Stimulated activated CD4-positive, alpha-beta T cell treated with anti-CD3 and anti-CD28 coated beads, Interleukin-1b, Interleukin-23, amount 100 ng/mL, for 24 hours (primary cell): ENCODE measurements at places on chromosomes 11 and 22.

- no peak for DNase-seq
Measured at GRCh38 chr11:7869467-7869866, 61.6 kb downstream of the OR10A6 start.

DNA sequence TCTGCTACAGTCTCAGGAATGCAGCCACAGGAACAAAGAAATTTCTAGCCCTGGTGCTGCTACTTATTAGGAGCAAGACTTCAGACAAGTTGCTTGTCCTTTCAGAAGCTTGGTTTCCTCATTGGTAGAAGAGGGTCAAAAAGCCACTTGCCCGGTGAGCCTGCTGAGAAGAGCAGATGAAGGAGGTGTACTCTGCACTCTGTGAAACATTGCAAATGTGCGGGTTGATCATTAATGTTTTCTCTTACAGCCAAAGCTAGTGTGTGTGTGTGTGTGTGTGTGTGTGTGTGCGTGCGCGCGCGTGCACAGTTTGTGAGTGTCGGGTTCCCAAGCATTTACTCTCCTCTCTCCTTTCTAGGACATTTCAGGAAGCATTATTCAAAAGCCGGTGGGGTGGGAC lies 86.3 kb upstream of the NNMT start:
- no peak for DNase-seq

- no peak for DNase-seq
Measured at GRCh38 chr22:47878460-47878859, 1116.0 kb downstream of the TBC1D22A start.

- DNase-seq = no peak
Measured at GRCh38 chr22:22076361-22076760, 93.8 kb upstream of the TOP3B start.

- DNase-seq = no peak
Measured at GRCh38 chr11:111759778-111760407, 6.3 kb downstream of the PPP2R1B start.

DNA sequence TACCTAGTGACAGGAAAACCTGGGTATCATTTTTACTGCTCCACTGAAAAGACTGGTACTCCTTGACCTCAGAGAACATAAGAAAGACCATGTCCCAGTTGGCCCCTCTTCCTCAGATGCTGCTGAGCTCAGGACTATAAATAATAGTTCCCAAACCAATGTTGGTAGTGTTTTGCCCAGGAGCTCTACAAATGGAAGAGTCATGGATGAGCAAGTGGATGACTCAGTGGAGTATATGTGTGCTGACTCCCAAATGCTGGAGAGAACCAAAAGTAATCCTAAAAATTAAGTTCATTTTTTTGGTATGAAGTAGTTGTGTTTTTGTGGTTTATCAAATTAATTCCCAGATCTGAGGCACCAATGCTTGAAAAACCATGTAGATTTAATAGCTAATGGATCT lies 482.0 kb downstream of the KCNA4 start:
- DNase-seq = no peak

DNA sequence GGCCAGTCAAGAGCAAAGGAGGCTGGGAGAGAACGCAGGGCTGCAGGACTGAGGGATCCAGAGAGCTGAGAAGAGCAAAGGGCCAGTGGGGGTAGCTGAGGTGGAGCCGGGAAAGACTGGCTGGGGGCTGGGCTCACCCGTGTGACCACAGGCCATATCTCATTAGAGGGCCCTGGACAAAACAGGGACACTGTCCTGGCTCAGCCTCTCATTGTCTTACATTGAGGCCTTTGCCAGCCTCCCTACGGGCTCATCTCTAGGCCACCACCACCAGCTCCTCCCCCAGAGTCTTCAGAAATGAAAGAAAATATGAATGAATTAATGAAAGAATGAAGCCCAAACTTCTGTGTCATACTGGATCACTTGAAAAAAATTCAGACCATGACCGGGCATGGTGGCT lies 9.2 kb downstream of the RAB36 start:
- DNase-seq = no peak

- DNase-seq = no peak
Measured at GRCh38 chr11:94845622-94846021, 77.5 kb downstream of the AMOTL1 start.

GRCh38 chr11:78840623-78841022 lies 266.0 kb upstream of the NARS2 start:
- no peak for DNase-seq

DNA sequence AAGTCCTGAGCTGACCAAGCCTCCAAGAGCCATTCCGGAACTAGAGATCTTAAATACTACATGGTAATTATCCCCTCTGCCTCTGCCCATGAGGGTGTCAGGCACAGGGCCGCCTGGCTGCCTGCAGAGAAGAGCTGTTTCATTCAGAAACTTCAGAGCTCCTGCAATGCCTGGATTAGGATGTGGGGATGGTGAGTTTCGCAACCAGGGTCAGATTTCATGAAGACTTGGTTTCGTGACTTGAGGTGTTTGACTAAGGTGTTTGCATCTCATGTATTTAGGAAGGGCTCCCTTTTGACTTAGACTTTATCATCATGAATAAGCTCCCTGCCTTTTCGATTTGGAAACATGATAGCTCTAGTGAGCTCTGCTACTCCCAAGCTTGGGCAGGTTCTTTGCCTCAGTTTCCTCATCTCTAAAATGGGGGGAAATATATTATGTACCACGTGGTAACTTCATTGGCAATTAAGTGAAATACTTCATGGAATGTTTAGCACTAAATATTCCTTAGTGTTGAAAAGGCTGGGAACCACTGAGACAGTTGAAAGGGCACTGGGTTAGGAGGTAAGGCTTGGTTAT lies 9.1 kb downstream of the TIMP3 start:
- no peak for DNase-seq

DNA sequence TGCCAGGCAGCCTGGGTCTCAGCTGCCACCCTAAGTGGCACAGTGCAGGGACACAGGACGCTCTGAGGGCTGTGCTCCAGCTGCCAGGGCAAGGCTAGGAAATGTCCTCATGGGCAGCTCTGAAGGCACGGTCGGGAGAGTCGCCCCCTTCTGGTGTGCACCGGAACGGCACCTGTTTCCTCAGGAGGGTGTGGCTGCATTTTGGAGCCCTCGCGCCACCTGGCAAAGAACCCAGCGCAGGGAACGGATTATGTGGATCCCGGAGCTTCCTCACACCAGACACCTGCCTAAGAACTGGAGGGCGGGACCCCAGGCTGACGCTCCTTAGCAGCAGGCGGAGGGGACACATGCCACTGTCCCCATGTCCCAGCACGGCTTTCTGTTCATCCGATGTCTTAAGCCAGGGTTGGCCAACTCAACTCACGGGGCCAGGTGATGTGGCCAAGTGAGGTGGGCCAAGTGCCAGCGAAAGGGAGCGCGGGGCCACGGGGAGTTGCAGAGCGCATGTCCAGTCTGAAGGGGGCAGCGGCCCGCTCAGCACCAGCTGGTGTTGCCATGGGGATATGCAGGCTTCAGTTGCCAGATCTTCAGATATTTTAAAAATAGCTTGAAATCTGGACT lies 5.1 kb upstream of the SLC22A8 start:
- DNase-seq = peak; percentile 13

DNA sequence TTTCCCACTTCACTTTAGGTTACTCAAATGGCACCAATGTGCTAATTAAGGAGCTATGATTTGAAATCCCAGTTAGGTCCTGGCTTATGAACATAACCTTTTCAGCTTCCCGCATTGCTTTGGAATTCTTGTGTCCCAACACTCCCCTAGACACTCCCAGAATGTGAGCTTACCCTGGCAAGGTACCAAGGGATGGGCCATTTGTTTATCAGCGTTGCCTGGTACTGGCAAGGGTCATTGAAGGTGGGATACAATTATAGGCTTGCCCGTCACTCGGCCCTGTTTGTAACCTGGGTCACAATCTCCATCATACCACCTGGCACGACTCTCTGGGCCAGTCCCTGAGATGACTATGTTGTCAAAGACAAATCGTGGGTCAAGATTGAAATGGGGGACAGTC lies 5.4 kb downstream of the CSRP3 start:
- no peak for DNase-seq

DNA sequence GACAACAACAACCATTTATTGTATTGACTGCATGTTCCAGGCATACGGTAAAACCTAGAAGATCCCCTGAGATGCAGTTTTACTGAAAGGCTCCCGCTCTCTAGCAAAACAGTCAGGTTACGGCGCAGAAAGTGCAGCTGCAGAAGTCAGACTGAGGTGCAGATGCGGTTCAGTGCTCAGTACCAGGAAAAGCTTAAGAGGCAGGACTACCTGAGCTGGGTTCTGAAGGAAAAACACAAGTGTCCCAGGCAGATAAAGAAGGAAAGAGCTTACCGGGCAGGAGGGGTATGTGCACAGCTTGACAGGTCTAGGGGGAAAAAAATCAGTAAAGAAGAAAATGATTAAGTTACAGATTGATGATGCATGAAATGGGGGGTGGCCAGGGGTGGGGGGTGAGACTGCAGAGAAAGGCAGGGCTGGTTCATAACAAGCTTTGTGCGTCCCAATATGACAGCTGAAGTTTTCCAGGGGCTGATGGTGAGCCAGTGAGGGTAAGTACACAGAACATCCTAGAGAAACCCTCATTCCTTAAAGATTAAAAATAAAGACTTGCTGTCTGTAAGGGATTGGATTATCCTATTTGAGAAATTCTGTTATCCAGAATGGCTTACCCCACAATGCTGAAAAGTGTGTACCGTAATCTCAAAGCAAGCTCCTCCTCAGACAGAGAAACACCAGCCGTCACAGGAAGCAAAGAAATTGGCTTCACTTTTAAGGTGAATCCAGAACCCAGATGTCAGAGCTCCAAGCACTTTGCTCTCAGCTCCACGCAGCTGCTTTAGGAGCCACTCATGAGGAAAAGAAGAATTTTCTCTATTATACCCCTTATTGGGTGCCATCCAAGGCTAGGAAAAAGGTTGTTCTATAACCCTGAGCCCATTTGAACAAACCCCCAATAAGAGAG lies 11.9 kb downstream of the LARGE1 start:
- DNase-seq = no peak

DNA sequence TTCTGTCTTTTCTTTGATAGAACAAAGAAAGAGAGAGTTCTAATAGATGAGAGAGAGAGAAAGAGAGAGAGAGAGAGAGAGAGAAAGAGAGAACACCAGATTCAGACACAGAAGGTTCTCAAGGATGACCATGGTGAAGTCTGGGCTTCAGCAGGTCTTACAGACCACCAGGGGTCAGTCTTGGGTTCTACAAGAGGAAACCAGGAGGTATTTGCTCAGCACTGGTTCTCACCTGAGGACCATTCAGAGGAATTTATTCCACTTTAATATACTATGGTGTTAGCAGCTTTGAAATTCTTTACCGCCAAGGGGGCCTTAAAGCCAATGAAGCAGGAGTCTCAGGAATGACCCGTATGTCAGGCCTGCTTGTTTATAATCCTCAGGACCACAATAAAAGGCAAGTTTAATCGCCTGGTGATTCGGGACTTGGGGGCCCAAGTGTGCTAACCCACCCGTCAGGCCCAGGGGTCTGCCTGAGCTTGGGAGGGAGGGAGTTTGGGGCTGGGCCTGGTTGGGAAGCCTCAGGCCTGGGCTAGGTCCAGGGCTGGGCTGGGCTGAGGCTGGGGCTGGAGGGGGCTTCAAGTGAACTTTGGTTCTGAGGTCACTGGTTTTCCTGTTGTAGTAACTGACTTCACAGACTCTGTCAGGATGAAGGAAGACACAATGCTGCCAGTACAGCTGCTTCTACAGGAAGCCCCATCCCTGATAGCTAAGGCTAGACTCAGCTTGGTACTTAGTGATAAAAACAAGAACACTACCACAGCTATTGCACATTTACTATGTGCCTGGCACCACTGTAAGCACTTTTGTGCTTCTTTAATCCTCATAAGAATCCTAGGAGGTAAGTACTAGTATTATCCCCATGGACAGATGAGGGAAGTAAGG lies 179.2 kb upstream of the ZBED5 start:
- no peak for DNase-seq

DNA sequence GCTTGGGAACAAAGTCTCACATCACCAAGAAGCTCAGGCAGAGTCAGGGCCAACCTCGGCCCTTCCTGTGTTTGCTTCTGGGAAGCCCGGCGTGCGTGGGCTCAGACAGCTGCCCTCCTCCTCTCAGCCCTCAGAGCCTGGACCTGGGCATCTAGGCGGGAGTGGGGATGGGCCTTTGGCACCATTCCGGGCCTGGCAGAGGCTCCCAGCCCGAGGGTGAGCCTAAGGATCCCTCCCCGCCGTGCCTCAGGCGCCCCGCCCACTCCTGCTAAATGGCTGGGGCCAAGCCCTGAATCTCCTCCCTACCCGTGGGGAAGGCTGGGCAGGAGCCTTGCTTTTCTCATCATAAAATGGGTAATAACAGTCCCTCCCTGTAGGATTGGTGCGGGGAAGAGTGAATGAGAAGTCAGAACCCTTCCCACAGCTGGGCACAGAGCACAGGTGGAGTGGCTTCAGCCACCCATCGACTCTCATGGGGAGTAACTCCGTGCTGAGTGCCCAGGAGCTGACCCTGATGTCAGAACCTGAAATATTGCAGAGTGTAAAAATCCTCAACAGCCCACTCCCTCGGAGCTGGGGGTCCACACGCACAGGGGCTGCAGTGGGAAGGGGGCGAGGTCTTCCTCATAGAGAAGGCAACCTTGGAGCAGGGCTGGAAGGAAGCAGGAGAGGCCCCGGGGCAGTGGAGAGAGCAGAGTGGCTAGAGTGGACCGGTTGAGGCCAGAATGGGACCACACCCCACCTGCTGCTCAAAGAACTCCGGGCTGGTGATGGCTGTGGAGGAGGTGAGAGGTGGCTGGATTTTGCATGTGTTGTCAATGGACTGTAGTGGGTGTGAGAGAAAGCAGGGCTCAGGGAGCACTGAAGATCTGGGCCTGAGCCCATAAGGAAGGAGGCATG lies 18.8 kb upstream of the CDKN1C start:
- no peak for DNase-seq

- DNase-seq = no peak
Measured at GRCh38 chr11:120184946-120185705, 25.7 kb upstream of the OAF start.

- DNase-seq = no peak
Measured at GRCh38 chr22:18929459-18929858, 6.6 kb downstream of the PRODH start.

GRCh38 chr11:926341-926916 lies 759 bp downstream of the AP2A2 start:
- no peak for DNase-seq

- no peak for DNase-seq
Measured at GRCh38 chr22:20531404-20532201, 24.2 kb downstream of the MED15 start.

DNA sequence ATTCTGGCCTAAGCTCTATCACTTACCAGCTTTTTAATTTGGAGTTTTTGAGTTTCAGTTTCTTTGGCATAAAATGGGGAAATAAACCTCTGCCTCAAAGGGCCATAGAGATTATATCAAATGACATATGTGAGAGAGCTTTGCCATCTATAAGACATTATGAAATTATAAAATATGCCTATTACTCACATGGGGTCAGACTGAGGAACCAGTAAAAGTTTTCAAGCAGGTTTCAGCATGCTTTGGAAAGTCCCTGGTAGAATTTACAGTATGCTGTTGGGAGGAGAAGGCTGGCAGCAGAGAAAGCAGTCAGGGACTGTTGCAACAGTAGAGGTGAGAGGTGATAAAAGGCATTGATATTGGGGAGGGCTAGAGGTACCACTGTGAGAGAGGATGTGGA lies 13.6 kb upstream of the MTNR1B start:
- no peak for DNase-seq
